NCI-H1105 treated with DMSO at 0.1 percent for 48 hours (cell line): ENCODE measurements at places on chromosomes 12 and 14.

DNA sequence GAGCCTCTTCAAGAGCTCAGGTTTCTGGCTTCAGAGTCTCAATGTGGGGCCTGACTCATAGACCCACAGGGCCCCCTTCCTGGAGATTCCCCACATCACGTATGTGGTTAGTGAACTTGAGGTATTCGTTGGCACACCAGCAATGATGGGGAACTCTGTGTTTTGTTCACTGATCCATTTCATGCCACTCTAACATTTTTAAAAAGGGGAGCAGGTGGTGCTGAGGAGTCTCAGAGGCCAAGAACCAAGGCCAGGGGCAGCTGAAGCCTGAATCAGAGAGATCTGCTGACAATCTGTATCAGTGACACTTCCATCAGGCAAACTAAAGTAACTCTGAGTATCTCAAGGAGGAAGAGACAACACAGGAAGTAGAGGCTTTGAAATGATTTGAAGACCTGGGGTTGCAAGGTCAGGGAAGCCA, 323.4 kb downstream of the VRK1 start:
- no peak for DNase-seq

DNA sequence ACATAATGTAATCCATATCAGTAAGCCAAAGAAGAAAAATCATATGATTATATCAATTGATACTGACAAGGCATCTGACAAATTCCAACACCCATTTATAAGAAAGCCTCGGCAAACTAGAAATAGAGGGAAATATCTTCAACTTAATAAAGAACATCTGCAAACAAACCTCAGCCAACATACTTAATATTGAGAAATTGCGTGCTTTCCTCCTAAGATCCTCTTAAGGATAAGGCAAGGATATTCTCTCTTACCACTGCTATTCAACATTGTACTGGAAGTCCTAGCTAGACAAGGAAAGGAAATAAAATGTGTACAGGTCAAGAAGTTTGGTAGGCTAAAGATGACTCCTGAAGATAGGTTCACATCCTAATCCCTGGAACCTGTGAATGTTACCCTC, 115.9 kb downstream of the DERA start:
- no peak for DNase-seq

DNA sequence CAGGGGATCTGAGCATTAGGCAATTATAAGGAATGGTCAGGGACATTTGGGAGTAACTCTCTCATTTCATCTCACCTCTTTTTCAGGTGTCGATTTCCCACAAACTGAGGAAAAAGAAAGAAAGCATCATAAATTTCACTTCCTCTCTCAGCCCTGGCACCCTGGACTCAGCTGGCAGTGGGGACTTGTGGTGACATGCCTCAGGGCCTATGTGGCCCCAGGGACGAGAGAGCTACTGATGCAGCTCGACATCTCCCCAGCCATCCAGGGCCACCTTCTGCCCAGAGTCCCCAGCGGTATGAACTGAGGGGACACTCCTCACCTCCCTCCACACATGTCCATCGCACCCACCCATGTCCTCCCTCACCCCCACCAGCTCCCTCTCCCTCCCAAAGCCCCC, 11.7 kb downstream of the TNFRSF1A start:
- no peak for DNase-seq

- DNase-seq: no peak
Measured at GRCh38 chr14:47346849-47347248, 328.6 kb downstream of the MDGA2 start.

DNA sequence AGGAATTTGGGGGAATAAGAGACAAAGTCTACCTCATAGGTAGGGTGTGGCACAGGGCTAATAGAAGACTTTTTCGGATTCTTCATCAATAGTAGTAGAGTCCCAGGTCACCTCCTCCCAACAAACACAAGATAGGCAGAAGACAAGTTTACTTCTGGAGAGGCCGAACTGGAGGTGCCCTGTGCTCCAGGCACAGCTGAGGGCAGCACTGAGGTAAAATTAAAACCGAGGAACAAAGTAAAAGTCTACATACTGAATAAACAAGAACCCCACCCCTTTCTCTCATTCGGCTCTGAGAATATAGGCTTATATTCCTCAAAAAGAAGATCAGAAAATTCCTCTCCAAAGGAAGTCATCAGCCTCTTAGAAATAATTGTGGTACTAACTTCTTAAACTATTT, 161.5 kb downstream of the SEC23A start:
- DNase-seq: no peak

- no peak for DNase-seq
Measured at GRCh38 chr14:90700933-90701776, 115.1 kb downstream of the TTC7B start.

- no peak for DNase-seq
Measured at GRCh38 chr14:56816574-56817391, 6.5 kb upstream of the OTX2 start.

DNA sequence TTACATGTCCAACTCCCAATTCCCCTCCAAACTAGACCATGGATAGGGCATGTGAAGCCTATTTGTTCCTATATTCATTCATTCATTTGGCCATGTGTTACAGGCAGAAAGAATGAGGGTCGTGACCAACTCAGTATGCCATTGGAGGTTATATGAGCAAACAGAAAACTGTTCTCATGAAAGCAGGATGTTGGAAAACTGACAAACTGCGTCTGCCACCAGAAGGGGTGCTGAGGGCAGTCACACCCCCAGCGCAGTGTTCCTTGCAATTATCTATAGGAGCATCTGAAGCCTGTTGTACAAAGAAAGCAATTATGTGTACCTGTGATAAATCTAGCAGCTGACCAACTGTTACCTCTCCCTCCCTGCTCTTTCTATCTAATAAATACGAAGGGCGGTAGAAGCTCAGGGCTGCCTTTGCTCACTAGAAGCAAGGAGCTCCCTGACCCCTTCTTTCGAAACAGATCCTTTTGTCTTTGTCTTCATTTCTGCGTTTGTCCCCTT, 21.1 kb downstream of the ENTPD5 start:
- DNase-seq: no peak

GRCh38 chr14:51365241-51365965, 125.4 kb downstream of the TMX1 start:
- DNase-seq: no peak

DNA sequence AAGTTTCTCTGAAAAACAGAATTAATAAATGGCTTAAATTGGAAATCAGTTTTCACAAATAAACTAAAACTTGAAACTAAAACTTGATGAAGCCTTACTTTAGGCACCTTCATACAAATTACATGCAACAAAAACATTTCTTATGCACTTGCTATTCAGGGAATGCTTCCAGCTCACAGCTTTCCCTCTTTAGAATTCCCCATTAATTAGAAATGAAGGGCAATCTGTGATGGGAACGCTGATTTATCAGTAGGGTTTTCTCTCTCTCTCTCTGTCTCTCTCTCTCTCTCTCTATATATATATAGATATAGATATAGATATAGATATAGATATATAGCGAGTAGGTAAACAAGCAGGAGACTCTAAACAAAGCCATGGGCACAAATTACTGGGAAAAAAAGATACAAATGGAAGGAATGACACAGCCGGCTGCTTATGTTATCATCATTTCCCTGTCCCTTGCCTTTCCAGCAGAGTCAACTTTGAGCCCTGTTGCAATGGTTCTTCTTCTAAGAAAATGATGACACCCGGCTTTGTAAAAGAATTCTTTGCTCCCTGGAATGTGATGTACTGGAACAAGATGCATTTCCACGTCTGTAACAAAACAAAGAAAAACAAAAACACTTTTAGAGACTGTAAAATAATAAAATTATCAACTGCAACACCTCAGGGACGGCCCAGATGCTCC, 1121.6 kb upstream of the TMEM132C start:
- DNase-seq: no peak

DNA sequence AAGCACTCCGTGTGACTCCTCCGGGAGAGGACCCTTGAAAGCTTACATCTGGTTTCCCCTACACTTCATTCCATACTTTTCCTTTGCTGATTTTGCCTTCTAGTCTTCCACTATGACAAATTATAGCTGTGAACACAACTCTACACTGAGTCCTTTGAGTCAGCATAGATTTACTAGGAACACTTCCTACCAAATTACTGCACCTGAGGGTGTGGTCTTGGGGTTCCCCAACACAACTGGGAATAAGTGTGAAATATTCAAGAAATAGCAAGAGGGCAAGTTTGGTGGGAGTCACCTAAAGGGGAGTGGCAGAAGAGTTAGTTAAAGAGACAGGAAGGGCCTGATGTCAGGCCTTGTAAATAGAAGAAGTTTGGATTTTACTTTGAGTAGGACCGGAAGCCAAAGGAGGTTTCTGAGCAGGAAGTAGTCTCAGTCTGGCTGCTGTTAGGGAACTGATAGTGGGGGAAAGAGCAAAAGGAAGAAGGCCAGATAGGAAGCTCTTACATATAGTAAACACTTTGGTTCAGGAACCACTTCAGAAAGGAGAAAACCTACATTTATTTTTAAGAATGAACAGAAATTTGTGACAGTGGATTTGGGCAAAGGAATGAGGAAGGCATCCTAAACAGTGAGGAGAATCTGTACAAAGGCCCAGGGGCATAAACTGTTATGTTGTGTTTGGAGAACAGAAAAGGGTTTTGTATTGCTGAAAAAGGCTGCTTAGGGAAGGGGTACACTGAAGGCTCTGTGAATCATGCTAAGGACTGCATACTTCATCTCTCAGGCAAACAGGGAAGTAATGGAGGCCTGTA, 14.2 kb downstream of the SEL1L start:
- DNase-seq: no peak

DNA sequence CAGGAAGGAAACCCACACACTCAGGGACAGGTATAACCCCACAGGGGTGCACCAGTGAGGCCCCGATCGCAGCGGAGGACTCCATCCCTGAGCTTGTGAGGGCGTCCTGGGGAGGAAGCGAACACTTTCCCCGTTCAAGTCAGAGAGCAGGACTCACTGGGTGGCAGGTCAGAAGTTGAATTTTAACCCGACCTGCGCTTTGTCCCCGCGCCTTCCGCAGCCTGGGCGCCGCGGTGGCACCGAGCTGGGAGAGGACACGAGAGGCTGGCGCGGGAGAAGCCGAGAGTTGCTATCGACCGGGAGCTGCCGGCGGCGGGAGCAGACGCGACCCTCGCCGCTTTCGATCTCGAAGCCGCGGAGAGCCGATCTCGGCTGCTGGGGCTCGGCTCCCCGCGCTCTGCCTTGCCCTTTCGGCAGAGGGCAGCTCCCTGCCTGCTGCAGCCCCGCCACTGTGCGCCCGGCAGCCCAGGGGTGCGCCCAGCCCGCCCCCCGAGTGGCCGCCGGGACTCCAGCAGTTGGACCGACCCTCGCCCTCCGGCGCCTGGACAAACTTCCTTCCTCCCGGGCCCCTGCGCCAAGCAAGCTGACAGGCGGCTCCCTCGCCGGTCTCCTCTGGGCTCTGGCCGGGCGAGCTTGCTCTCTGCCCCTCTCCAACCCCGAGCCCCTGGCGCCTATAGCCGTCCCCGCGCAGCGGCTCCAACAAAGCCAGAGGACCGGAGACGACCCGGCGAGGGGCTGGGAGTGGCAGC, 918 bp downstream of the LIN7A start:
- DNase-seq: peak; percentile 78

- DNase-seq: peak; percentile 7
Measured at GRCh38 chr12:94157981-94158411, 9.6 kb downstream of the PLXNC1 start.

DNA sequence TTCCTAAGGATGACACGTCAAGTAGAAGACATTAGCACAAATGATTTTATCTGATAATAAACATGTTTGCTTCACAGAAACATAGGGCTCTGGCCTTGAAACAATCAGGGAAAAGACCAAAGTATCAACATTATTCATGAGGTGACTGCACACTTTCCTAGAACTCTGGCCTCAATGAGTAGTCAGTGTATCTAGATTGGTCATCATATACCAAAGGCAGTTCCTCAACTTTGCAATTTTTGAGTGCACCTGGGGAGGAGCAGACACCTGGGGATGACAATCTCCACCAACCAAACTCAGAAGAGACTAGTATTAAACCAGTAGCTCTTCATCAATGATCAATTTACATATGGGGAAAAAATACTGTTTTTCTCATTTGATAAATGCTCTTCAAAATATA, 4.5 kb downstream of the EDDM3A start:
- no peak for DNase-seq

DNA sequence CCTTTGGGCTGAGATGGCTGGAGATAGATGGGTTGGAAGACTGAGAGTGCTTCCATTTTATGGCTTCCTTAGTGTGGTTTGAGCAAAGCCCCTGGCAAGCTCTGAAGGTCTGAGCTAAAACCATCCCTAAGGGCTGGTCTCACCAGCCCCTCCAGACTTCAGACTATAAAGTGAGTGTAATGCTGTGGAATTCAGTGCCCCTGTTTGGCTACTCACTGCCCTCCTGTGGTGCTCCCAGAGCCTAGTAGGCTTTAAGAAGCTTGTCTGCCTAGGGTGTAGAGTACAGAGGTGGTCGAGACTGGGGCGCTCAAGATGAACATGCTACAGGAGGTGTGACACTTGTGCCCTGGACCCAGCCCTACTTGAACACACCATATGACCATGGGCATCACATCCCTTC, 246.7 kb upstream of the FKBP4 start:
- DNase-seq: no peak

- no peak for DNase-seq
Measured at GRCh38 chr12:65113621-65114035, 7.5 kb downstream of the WIF1 start.

GRCh38 chr14:61140872-61141271, 140.3 kb downstream of the TMEM30B start:
- no peak for DNase-seq

DNA sequence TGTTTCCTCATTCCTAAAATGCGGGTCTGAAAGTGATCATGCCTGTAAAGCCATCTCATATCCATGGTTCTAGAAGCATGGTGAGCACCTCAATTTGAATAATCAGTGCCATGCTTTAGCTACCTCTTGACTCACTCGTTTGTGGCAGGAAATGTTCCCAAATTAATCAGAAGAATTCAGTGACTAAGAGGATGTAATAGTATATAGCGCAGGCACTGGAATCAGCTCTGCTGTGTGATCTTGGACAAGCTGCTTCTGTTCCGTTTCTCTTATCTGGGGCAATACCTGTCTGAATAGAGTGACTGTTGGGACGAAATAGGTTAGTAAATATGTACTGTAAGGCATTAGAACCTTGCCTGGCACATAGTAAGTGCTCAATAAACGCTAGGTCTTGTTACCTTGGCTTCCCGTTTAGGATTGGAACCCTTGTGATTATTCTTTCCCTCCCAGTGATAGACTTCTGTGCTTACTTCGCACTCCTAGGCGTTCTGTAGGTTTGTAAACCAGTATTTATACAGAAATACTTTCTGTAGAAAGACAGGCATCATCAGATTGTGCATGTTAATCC, 820 bp upstream of the SMAGP start:
- no peak for DNase-seq

- no peak for DNase-seq
Measured at GRCh38 chr14:93160353-93160801, 24.3 kb downstream of the MOAP1 start.
